ENCODE measurements at places on chromosomes 13 and 19.

- DNase-seq: no peak
Observed at GRCh38 chr13:51000571-51001260, 91.1 kb downstream of the RNASEH2B start.

DNA sequence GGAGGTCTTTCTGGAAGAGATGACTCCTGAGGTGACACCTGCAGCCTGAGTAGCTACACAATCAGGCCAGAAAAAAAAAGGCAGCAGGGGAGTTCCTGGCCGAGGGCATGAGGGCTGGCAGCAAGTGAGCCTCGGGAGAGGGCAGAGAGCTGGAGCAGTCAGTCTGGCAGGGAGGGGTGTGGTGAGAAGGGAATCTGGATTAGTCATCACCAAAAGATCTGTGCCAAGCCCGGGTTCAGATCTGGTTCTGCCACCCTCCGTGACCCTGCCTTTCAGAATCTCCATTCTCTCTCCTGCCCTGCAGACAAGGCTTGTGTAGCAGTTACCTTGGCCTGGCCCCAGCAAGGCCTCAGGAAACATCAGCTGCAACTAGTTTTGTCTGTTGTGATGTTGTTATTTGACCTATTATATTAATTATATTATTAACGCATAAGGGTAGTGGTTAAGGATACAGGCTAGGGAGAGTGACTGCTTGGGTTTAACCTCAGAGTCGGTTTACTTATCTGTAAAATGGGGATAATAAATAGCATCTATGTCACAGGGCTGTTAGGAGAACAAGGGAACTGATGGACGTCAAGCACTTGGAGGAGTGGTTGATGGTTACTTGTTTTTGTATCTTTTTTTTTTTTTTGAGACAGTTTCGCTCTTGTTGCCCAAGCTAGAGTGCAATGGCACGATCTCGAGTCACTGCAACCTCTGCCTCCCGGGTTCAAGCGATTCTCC lies 2.7 kb upstream of the CAPNS1 start:
- no peak for DNase-seq

DNA sequence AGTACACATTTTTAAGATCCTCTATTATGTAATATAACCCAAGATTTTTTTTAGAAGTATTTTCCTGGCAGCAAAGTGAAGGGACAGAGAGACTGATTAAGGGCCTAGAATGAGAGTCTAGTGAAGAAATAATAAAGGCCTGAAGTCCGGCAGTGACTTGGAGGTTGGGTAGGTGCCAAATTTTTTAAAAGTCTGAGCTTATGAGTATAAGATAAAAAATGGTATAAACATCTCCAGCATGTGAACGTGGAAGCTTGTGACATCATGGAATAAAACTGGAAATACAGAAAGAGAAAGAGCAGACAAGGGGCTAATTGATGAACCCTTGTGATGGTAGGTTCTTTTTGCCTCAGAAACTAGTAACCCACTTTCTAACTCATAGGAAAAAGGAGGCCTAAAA lies 174.6 kb downstream of the SUCLA2 start:
- DNase-seq: no peak

- no peak for DNase-seq
Observed at GRCh38 chr19:50202386-50202785, 1.0 kb upstream of the MYH14 start.

GRCh38 chr13:72820156-72820897 lies 38.4 kb downstream of the PIBF1 start:
- DNase-seq: no peak

GRCh38 chr13:46604226-46604990 lies 51.4 kb downstream of the LRCH1 start:
- DNase-seq: no peak

- no peak for DNase-seq
Observed at GRCh38 chr13:111241006-111241755, 79.3 kb upstream of the TEX29 start.

DNA sequence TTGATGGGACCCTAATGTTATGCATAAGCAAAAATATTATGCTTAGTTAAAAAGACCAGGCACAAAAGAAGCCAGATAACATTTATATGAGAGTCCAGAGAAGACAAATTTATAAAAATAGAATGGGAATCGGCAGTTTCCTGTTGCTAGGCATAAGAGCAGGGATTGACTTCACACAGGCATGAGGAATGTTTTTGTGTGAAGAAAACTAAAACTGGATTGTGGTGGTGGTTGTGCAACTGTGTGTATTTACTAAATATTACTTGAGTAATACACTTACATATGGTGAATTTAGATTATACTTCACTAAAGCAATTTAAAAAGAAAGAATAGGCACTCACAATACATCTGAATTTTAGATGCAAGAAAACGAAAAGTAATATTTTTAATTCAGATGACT lies 108.3 kb downstream of the SLITRK1 start:
- DNase-seq: no peak

DNA sequence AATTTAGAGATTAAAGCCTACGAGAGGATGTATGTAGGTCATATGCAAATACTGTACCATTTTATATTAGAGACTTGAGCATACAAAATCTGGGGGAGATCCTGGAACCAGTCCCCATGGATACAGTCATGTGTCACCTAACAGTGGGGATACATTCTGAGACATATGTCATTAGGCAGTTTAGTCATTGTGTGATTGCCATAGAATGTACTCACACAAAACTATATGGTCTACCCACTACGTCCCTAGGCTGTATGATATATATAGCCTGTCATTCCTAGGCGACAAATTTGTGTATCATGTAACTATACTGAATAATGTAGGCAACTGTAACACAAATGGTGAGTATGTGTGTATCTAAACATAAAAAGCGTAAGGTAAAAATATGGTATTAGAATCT lies 62.8 kb downstream of the WDFY2 start:
- no peak for DNase-seq

- no peak for DNase-seq
Observed at GRCh38 chr13:113890774-113891480, 27.1 kb upstream of the GAS6 start.

DNA sequence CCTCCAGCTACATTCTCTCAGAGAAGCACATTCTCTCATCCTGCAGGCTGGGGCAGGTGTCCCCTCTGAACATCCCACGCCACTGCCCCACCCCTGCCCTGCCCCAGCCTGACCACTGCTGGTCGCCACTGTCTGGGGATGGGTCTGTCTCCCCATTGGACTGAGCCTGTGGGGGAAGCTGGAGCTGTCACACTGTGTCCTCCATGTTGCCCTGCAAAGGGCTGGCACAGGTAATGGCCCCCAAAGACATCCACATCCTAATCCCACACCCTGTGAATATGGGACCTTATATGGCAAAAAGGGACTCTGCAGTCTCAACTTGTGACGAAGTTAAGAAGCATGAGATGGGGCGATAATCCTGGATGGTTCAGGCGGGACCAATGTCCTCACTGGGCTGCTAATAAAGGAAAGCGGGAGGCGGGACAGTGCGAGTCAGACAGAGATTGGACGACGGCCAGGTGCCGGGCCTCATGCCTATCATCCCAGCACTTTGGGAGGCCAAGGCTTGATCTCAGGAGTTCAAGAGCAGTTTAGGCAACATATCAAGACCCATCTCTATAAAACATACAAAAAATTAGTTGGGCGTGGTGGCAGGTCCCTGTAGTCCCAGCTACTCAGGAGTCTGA lies 9.1 kb downstream of the AP2S1 start:
- DNase-seq: no peak

GRCh38 chr13:113843063-113843654 lies 20.7 kb downstream of the GAS6 start:
- no peak for DNase-seq

- no peak for DNase-seq
Observed at GRCh38 chr13:43303033-43303729, 279.8 kb downstream of the DNAJC15 start.

GRCh38 chr19:16290692-16291091 lies 33.9 kb upstream of the KLF2 start:
- DNase-seq: no peak

DNA sequence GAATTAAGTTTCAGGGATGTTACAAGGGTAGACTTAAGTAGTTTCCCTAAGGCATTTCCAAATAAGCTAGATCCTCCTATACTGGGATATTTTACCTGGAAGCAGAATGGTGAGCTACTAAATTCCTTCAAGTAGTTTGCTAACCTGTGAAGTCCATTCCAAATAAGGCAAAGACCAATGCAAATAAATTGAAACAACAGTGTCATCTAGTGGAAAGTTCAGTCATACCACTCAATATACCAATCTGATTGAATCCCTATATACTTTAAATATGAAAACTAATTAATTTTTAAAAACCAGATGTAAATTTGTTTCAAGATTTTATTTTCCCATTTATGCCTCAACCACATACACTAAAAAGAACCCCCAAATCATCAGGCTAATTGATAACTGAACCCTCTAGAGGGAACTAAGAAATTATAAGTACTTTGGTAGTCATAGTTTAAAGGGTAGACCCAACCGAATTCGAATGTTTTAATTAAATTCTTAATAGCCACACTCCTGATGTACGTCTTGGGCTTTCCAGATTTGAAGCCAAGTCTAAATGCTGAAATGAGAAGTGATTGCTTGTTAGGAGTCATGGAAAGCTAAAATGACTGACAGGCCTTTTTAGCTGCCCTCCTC lies 223.7 kb downstream of the TBC1D4 start:
- DNase-seq: no peak

All from T-helper 17 cell (primary cell).